Stimulated activated CD4-positive, alpha-beta T cell treated with anti-CD3 and anti-CD28 coated beads, TNF-alpha, amount 100 ng/mL, for 1 hour (primary cell): ENCODE measurements at places on chromosomes 13 and 19.

DNA sequence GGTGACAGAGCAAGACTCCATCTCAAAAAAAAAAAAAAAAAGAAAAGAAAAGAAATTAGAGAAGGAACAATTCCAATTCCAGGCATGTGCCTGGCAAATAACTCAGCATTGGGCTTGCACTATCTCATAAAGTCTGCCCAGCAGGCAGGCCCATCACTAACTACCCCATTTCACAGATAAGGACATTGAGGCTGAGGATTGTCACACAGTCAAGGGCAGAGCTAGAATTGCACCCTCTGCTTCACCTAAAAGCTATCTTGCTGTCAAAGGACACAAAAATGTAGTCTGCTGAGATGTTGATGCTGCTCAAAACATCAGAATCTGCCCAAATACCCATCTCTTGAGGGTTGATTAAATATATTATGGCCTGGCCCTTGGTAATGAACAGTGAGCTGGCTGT lies 20.7 kb upstream of the COLGALT1 start:
- no peak for DNase-seq

GRCh38 chr13:27375686-27376326 lies 48.6 kb upstream of the GTF3A start:
- no peak for DNase-seq

- DNase-seq = no peak
These were observed 48.9 kb upstream of the PABPC3 start for GRCh38 chr13:25046985-25047511.

DNA sequence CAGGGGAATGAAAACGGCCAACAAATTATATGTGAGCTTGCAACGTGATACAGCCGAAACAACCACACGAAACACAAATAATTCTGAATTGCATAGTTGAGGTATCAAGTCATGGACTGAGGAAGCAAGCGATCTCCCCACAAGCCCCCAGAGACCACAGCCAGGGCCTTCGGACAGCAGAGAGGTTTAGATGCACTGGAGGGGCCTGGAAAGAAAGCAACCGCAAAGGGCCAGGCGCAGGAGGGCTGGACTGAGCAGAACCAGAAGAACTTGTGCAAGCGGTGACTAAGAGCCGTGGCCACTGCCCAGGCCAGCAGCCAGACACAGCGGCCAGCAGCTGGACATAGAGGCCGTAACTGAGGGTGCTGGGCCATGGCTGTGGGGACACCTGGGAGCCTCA lies 131.4 kb downstream of the TNFRSF19 start:
- no peak for DNase-seq

DNA sequence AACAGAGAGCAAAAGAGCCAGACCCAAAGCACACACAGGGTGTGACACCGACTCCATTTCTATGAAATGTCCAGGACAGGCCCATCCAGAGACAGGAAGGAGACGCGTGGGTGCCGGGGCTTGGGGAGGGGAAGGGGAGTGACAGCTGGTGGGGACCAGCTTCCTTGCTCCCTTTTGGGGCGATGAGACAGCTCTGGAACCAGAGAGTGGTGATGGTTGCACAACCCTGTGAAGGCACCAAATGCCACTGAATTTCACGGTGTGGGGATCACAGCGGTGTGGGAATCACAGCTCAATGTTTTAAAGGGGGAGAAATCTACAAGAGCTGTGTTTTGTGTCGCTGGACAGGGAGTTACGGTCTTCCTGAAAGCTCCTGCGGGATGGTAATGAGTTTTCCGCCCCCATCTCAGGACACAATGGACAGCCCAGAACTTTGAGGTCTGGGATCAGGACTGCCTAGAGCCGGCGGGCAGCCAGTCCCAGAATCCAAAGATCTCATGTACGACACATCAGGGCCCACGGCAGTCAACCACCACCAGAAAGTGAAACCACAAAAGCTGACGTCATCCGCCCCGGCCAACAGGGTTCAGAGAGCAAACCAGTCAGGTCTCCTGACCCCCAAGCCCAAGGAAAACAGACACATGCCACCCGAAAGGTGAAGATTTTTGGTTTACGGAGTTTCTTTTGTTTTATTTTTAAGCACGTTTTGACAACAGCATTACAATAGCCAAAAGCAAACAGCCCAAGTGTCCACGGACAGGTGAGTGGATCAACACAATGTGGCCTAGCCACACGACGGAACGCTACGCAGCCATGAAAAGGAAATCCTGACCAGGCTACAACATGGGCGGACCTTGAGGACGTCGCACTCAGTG lies 7.3 kb downstream of the SGTA start:
- DNase-seq = peak; percentile 21

DNA sequence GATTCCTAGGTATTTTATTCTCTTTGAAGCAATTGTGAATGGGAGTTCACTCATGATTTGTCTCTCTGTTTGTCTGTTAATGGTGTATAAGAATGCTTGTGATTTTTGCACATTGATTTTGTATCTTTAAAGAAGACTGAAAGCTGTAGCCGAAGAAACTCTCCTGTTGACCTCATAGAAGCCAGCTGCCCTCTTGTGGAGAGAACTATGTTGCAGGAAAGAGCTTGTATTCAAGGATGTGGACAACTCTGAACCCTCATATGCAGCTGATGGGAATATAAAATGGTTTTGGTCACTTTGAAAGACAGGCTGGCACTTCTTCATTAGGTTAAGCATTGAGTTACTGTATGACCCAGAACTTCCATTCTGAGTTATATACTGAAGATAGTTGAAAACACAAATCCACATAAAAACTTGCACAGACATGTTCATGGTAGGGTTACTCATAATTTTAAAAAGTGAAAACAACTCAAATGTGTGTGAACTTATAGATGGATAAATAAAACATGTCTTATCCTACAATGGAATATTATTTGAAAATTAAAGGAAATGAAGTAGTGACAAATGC lies 65.8 kb upstream of the SLITRK6 start:
- DNase-seq = no peak

- DNase-seq = no peak
These were observed at the start of gene FPR1 for GRCh38 chr19:51751655-51752054. Gene FPR1, minus strand, starts transcription at chr19:51751878. Its CDS starts 4,884 bp downstream, at chr19:51746994.

DNA sequence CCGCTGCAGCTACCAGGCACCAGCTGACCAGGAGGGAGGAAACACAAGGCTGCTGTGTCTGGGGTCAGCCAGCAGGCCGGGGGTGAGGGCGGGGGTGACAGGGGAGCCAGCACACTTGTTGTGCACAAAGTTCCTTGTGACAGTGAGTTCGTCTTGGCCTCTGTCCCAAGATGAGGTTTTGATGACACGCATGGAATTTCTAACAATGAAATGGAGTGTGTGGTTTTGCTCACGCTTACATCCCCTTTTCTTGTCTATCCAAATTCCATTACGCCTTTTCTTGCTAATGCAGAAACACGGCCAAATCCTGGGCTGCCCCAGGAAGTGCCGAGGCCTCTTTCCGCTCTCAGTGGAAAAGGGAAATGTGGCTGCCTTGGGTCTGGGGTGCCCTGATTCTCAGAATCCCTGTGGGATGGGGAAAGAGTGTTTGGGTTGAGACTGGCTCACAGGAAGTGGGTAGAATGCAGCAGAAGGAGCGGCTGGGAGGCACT lies 73.8 kb downstream of the GADD45B start:
- DNase-seq = no peak

DNA sequence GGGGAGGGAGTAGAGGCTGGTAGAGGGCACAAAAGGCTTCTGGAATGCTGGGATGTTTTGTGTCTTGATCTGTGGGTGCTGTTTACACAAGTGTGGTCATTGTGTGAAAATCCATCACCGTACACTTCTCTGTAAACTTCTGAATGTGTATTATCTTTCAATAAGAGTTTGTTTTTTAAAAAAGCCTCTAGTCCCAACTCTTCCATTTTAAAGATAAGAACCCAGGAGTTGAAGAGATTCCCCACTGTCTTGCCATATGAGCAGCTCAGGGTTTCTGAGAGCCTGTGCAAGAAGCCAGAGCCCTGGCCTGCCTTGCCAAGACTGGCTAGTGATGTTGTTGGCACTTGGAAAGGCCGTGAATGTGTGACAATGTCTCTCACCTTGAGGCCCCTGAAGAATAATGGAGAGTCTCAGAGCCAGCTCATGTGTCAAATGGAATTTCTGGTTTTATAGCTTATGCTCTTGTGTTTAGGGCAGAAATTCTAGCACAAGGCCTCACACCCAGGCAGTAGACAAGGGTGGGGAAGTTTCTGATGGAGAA lies 57.5 kb upstream of the NPAS1 start:
- no peak for DNase-seq

DNA sequence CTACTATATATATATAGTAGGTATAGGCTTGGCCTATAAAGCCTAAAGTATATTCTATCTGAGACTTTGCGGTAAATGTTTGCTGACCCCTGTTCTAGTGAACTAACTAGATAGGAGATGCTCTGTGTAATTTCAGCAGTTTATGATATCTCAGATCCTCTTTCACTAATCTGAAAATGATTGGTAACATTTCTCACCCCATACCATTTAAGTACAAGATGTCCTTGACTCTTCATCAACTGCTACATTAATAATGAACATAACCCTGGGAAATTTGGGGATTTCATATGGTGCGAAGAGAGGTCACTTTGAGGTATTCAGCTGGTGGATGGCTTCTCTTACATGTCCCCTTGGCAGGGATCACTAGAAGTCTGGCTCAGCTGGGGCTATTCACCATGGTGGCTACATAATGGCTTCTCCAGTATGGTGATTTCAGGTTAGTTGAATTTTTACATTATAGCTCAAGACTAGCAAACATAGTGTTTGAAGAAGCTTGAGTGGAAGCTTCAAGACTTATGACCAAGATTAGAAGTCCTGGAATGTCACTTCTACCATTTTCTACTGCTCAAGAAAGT lies 103.6 kb upstream of the MYCBP2 start:
- no peak for DNase-seq

DNA sequence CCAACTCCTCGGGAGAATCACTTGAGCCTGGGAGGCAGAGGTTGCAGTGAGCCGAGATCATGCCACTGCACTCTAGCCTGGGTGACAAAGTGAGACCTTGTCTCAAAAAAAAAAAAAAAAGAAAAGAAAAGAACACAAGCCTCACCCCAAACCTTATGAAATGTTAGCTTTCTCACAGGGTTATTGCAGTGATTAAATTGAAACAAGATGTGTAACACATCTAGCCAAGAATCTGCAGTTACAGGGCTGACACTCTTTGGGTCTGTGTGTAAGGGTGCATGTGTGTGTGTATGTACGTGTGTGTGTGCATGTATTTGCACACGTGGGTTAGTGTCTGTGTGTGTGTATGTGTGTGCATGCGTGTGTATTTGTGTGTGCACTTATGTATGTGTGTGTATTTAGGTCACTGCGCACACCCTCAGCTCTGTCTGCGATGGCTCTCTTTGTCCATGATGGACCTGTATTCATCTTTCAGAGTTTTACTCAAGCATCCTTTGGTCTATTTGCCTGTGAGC lies 336.3 kb downstream of the UQCRFS1 start:
- DNase-seq = no peak

DNA sequence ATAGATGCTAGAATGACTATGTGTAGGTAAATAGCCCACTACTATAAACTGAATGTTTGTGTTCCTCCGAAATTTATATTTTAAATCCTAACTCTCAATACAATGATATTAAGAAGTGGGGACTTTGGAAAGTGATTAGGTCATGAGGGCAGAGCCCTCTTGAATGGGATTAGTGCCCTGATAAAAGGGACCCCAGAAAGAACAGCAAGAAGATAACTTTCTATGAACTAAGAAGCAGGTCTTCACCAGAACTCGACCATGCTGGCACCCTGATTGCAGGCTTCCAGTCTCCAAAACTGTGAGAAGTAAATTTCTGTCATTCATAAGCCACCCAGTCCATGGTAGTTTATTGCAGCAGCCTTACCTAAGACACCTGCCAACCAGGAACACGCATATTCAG lies 33.9 kb downstream of the OXGR1 start:
- no peak for DNase-seq

DNA sequence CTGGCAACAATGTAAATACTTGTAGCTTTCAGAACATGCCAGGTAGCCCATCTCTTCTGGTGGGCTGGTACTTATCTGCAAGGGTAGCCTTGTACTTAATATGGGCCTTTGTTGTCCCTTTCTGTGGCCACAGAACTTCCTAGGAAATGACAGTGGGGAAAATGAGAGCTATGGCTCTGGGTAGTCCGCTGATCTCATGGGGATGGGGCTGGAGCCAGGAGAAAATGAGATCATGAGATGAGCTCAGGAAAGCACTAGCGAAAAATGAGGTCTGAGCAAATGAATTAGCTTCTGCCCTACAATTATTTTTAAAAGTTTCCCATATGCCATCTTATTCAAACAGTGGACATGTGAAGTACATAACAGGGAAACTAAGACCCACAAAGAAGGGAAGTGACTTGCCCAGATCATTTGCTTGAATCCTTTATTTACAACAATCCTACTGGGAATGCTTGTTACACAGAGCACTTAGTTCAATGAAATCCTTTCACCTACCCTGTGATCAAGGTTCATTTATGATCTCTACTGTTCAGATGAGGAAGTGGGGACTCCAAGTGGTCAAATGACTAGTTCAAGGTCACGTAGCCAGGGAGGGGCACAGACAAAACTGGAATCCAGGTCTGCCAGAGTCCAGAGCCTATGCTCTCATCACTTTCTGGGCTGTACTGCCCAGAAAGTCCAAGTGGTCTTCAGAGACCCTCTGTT lies 87.1 kb downstream of the PTPRS start:
- DNase-seq = no peak

- DNase-seq = no peak
These were observed 17.8 kb upstream of the ADGRE5 start for GRCh38 chr19:14363183-14364097.
